ENCODE measurements at places on chromosomes 1 and 21. TPM values are rescaled to one million over a fixed set of nuclear protein-coding genes. Genes with fewer than 3 reads are reported as not detected.

Gene FCAMR
- total RNA-seq = not detected

DNA sequence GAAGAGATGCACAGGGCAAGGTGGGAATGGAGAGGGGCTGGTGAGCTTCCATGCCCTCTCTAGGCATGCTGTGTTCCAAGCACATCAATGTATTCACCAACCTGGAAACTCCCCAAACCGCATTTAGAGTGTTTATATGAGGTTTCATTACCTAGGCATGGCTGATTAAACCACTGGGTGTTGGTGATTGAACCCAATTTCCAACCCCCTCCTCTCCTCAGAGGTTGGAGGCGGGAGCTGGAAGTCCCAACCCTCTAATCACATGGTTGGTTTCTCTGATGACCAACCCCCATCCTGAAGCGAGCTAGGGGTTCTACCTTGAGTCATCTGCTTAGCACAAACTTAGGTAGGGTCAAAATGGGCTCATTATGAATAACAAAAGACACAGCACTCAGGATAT, 3.0 kb upstream of the PPIE start:
- no peak overlapping the region for H3K27ac ChIP-seq
- H3K4me3 ChIP-seq = no peak overlapping the region
- peaks cover 8% of the 10 kb centered on the region for H3K36me3 ChIP-seq
- DNase-seq = no peak
- H3K27me3 ChIP-seq = peaks cover 17% of the 10 kb centered on the region

GRCh38 chr1:51648180-51649109, 31.6 kb downstream of the OSBPL9 start:
- no peak for DNase-seq
- peaks cover 21% of the 10 kb centered on the region for H3K4me1 ChIP-seq
- H3K4me3 ChIP-seq = no peak overlapping the region
- no peaks in the 10 kb centered on the region for H3K36me3 ChIP-seq
- H3K27me3 ChIP-seq = no peaks in the 10 kb centered on the region

DNA sequence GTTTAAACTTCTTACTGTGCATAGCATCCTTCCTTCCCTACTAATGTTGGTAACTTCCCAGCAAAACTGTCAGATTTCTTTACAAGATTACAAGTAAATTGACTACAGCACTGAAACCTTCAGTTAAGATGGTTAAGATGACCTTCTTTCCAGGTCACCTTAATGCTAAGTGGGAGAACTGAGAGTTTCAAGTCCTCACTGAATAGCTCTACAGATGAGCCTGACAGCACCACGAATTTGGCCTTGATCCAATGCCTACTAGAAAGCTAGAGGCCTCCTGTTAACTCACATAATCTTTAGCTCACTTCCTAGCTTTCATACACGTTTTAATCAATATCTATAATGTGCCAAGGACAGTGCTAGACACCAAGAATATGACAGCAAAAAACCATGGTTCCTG, 276.0 kb upstream of the PLD5 start:
- no peaks in the 10 kb centered on the region for H3K4me1 ChIP-seq
- H3K36me3 ChIP-seq = no peaks in the 10 kb centered on the region
- H3K27ac ChIP-seq = no peak overlapping the region
- no peak for DNase-seq
